Stimulated activated CD4-positive, alpha-beta T cell treated with anti-CD3 and anti-CD28 coated beads, Interleukin-1b, Interleukin-23, amount 100 ng/mL, for 48 hours (primary cell): ENCODE measurements at places on chromosomes 1 and 21.

DNA sequence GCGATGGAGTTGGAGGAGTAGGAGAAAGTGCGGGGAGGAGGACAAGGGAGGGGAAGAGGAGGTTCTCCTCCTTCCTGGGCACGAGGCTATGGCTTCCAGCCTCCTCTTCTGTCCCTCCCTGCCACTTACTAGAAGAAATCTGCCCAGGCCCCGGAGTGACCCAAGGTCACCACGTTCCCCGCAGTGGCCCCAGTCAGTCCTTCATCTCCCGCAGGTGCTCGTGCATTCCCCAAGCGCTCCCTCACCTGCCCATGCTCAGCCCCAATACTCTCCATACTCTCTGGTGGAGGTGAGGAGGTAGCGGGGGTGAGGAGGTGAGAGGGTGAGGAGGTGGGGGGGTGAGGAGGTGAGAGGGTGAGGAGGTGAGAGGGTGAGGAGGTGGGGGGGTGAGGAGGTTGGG, 85.4 kb downstream of the CCDC185 start:
- no peak for DNase-seq

DNA sequence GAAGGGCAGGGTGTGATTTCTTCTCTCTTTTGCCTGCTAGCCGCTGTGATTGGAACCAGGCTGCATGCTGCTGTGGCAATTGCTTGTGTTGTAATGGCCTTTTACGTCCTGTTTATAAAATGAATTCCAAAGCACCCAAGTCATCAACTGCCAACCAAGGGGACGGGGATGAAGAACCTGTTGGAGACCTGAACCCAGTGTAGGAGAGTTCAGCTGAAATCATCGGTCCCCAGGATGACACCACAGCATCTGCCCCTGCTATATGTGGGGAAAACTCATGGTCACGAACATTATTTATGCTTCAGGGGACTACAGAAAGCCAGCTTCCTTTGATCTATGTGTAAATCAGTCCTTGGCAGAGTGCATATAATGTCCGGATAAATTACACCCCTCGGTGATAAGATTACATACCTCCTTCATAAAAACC, 3.8 kb downstream of the TMEM167B start:
- DNase-seq, result no peak

GRCh38 chr1:198630863-198631262, 8.0 kb upstream of the PTPRC start:
- no peak for DNase-seq

GRCh38 chr1:160748878-160749269, 9.8 kb downstream of the SLAMF7 start:
- no peak for DNase-seq

GRCh38 chr1:183635099-183635605, 431 bp downstream of the ARPC5 start:
- peak; percentile 17 for DNase-seq

GRCh38 chr21:44585892-44586291, 5.5 kb upstream of the KRTAP10-5 start:
- no peak for DNase-seq

- DNase-seq, result no peak
These were observed 26.4 kb downstream of the NPHS2 start for GRCh38 chr1:179549368-179549700.

DNA sequence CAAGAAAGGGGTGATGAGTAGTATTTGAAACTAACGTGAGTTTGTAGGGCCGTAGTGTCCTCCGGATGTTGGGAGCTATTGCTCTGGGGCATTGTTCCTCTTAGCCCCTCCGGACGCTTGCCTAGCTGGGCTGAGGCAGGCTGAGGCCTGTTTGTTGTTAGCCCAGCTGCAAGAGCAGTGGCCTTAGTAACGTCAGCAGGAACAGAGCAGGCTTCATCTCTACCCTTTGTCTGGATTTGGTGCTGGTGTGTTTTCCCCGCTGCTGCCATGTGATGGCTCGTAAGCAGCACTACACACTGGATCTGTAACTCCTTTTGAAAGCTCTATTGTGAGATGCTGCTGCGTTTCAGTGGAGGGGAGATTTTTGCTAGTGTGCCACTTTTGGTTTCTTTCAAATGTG, 57.6 kb downstream of the DNM3 start:
- DNase-seq, result no peak
